Right renal cortex interstitium (tissue), 3 donors: ENCODE measurements at places on chromosomes 1 and 21. TPM values are rescaled to one million over a fixed set of nuclear protein-coding genes. Genes with fewer than 3 reads are reported as not detected.

- DNase-seq = no peak
Observed at GRCh38 chr1:41161846-41162245, 80.3 kb downstream of the SCMH1 start.

DNA sequence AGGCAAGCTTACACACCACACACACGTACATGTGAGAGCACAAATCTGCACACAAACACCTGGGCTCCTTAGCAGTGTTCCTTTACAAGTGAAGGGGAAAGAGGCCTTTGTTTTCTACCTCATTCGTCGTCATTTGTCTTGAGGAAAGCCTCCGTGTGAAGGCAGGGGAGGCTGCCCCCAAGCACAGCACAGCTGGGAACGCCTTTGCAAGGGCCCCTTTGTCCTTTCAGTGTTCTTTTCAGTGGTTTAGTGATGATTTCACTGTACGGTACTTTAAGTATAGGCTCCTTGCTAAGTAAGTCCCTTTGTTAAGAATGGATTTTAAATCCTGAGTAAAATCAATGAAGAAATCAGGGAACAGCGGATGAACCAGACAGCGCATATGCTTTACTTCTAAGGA is 94.1 kb downstream of the PGBD5 start:
- DNase-seq = no peak

- no peak for DNase-seq
Observed at GRCh38 chr1:10232163-10232562, 21.8 kb downstream of the KIF1B start.

GRCh38 chr1:159996653-159997052 is 35.1 kb downstream of the PIGM start:
- no peak for DNase-seq

DNA sequence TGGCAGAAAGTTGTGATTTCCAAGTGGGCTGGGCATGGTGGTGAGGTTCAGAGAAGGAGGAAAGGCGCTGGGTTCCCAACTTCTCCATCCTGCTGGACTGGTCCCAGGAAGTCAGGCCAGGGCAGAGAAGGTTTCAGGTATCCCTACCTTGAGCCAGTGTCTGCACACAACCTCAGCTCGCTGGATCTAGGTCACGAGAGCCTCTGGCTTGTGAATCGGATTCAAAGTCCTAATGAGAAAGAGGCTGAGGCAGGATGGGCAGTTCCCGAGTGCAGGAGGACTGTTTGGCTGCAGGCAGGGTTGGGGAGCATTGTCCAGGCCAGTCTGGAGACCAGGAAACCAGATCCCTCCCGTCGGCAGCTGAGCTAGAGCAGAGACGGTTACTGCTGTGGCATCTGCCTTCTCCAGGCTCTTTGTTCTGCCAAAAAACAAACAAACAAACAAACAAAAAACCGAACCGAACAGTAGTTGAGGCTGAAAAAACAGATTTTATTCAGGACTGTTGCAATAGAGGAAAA is 19.5 kb upstream of the IGSF21 start:
- no peak for DNase-seq

- no peak for DNase-seq
Observed at GRCh38 chr1:241891296-241891695, 43.3 kb downstream of the EXO1 start.

DNA sequence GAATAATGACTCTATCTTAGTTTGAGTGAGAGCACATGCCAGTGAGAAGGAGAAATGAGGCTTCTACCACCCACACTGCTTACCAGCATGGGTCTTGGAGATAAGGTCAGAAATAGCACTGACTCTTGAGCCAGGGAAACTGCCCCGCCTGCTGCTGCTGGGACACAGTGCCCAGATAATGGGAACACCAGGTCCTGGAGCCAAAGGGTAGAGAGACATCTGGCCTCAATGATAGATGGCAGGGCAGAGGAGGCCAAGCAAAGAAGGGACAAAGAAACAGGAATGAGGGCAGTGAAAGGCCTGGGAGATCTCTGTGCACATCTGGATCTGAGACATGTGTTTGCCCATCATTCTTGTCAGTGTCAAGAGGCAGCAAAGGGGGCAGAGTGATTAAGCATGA is 97.4 kb downstream of the MIS18A start:
- no peak for DNase-seq

GRCh38 chr1:118987468-118988185 is 516 bp downstream of the TBX15 start:
- no peak for DNase-seq

GRCh38 chr1:23799255-23799569 is 1.3 kb downstream of the GALE start:
- DNase-seq = no peak

DNA sequence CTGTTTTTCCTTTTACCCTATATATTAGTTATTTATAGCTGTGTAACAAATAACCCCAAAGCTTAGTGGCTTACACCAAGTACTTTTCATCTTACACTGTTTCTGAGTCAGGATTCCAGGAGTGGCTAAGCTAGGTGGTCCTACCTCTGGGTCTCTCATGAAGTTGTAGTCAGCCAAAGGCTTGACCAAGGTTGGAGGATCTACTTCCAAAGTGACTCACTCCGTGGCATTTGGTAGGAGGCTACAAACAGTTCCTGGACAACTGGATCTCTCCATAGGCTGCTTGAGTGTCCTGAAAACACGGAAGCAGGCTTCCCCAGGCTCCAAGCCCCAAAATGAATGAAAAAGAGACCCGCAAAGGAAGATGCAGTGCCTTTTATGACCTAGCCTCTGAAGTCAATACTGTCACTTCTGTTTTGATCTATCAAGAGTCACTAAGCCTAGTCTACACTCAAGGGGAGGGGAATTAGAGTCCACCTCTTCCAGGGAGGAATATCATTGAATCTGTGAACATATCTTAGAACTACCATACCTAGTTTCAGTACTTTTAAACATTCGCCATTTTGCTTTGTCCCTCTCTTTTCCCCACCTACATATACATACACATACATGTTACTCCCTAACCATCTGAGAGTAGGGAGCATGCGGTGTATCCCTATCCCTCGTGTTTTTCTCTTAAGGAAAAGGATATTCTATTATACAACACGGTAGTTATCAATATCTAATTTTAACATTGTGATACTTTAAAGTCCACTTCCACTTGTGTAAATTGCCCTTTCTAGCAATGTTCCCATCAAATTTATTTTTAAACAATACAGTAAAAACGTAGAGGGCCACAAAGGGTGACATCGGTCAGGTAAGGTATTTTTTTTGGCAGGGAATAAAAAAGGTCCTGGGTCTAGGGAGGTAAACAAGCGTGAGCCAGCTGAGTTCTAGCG is 67.2 kb downstream of the SLC35A3 start:
- peak; percentile 25 for DNase-seq

- peak; percentile 23 for DNase-seq
Observed at GRCh38 chr1:235253219-235253962, 74.6 kb downstream of the ARID4B start.

GRCh38 chr1:187264995-187265602 is 436.4 kb downstream of the PLA2G4A start:
- DNase-seq = peak; percentile 7

DNA sequence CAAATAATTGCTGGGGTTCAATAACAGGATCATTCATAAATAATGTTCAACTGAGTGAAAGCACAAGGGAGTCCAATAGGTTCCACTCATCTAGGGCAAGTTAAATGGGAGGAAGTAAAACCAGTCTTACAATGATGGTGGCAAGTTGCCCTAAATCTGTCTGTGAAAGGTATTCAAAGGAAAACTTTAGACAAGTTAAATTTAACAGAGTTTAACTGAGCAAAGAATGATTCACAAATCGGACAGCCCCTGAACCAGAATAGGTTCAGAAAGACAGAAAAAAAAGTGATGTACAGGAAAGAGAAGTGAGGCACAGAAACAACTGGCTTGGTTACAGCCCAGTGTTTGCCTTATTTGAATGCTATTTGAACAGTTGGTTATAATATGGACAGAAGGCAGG is 183.5 kb upstream of the ADGRL4 start:
- DNase-seq = no peak

DNA sequence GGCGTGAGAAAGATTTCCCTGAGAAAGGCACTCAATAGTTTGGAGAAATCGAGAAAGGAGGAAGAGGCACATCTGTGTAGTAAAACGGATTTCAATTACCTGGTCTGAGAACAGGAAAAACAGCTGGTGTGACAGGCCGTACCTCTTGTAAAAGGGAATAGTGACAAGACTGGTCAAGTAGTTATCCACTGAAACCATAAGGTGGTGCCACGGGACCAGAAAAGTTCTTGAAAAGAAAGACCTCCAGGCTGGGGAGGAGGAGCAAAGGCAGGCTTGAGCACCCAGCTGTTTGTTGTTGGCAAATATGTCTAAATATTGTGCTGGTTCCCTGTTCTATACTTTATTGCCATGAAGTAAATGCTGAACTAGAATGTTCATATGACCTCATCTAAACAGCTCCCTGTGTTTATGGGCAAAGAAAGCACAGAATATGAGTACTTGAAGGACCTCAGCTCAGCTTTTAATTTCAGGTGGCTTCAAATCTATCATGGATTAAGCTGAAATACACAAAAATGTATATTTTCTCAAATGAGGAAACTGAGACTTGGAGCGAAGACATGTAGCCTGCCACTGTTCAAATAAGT is 4.0 kb downstream of the HAO2 start:
- DNase-seq = peak; percentile 42

GRCh38 chr1:2289607-2290006 is 61.5 kb downstream of the SKI start:
- DNase-seq = no peak

GRCh38 chr1:92538048-92538412 is 51.3 kb upstream of the GFI1 start:
- no peak for DNase-seq

- no peak for DNase-seq
Observed at GRCh38 chr1:214640431-214641213, 37.6 kb downstream of the CENPF start.

DNA sequence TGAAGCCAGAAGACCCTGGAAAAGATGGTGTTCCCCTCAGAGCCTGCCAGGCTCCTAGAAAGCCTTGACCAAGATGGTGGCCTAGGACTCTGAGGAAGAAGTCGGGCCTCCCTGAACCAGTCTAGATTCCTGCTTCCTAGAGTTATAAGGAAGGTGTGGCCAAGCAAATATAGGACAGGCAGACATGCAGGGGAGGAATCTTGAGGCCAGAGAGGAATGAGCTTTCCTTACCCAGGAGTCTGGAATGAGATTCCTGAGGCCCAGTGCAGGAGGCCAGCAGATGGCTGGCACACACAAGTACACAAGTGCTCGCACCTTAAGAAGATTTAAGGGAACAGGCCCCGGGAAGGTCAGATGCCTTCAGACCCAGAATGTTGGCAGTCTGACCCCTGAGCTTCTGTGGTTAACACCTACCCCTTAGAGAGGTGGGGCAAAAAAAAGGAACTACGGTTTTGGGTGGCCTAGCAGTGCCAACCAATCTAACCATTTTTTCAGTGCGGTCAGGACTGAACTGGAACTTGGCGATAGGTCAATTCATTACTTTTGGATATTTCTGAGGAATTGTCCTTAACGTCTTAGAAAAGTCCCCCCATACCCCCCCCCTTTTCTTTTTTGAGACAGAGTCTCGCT is 73.3 kb downstream of the MDM4 start:
- no peak for DNase-seq

- DNase-seq = no peak
Observed at GRCh38 chr1:248820041-248820585, 5.6 kb downstream of the SH3BP5L start.

DNA sequence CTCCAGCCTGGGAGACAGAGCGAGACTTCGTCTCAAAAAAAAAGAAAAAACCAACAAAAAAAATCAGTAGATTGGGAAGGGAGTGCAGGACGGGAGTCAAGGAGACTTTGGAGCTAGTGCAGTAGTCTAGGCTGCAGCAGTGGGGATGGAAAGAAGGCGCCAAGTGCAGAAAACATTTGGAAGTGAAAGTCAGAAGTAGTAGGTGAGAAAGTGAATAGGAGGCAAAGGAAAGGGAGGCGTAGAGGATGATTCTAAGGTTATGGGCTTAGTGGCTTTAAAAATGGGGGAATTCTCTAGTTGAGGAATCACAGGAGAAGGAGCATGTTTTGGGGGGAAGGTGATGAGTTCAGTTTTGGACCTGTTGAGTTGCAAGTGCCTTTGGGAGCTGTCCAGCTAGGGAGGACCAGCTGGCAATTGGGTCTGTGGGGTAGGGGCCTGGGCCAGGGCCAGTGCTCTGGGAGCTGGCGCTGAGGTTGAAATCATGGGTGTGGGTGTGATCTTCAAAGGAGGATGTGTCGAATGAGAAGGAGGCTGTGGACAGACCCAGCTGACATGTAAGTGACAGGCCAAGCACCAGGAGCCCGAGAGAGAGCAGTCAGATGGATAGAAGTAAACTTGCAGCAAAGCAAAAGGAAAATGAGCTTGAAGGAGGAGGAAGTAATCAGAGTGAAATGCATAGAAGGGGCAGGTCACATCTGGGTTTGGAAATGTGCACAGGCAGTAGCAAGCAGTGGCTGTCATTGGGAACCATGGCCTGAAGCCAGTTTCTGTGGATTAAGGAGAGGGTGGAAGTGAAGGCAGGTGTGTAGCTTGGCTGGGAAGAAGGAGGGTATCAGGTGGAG is 15.8 kb downstream of the TMCC2 start:
- DNase-seq = no peak

DNA sequence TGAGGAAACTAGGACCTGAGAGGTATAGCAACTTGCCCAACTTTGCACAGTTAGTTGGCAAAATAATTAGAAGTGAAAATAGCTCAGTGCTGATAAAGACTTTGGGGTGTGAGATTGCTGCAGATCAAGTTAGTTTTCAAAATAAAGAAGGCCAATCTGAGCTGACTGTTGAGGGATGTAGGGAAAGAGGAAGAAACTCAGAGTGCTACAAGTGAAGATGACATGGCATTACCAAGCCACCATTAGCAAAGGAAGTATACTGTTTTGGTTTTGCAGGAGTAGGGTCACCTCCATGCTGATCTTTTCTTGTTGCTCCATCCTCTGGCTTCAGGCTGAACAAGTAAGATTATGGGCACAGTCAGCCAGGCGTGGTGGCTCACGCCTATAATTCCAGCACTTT is 78.7 kb upstream of the ADAM30 start:
- no peak for DNase-seq

Gene FALEC
- not detected for polyA plus RNA-seq

Gene NBPF6
- polyA plus RNA-seq = not detected

Gene ACOT11
- polyA plus RNA-seq = 9.9 TPM

Gene FAM177B
- 0.10 TPM for polyA plus RNA-seq

Gene PLEKHM2
- 37.9 TPM for polyA plus RNA-seq

Gene KCNA3
- polyA plus RNA-seq = 0.14 TPM

Gene TMEM52
- 0.86 TPM for polyA plus RNA-seq

Gene MYBPH
- 0.32 TPM for polyA plus RNA-seq

Gene SLC6A17
- 0.83 TPM for polyA plus RNA-seq

Gene C1orf146
- 0.25 TPM for polyA plus RNA-seq

Gene ETNK2
- 27.6 TPM for polyA plus RNA-seq

Gene RGS8
- 0.03 TPM for polyA plus RNA-seq

Gene PTPRC
- polyA plus RNA-seq = 7.1 TPM

Gene MAP10
- polyA plus RNA-seq = 7.0 TPM

Gene ZNF683
- not detected for polyA plus RNA-seq

Gene KMO
- 26.3 TPM for polyA plus RNA-seq

Gene UBXN10
- polyA plus RNA-seq = 6.9 TPM

Gene DVL1
- polyA plus RNA-seq = 24.5 TPM

Gene SELE
- polyA plus RNA-seq = 0.67 TPM
